Ecto neural progenitor cell (in vitro differentiated cells): ENCODE measurements at places on chromosomes 11 and 22.

DNA sequence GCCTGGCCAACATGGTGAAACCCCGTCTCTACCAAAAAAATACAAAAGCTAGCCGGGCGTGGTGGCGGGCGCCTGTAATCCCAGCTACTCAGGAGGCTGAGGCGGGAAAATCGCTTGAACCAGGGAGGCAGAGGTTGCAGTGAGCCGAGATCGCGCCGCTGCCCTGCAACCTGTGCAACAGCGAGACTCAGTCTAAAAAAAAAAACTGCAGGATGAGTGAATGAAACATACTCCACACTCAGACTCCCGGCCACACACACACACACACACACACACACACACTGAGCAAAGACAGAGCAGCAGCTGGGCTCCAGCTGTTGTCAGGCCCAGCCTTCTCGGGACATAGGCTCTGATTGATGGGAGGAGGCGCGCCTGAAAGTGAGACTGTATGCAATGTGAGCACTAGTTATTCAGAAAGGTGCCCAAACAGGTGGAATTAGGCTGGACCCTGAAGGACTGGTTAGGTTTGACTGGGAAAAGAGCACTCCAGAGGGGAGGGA is 1.5 kb upstream of the PLEKHA7 start:
- DNase-seq, result no peak

GRCh38 chr11:6258571-6259081 is 1.0 kb upstream of the CCKBR start:
- no peak for DNase-seq

DNA sequence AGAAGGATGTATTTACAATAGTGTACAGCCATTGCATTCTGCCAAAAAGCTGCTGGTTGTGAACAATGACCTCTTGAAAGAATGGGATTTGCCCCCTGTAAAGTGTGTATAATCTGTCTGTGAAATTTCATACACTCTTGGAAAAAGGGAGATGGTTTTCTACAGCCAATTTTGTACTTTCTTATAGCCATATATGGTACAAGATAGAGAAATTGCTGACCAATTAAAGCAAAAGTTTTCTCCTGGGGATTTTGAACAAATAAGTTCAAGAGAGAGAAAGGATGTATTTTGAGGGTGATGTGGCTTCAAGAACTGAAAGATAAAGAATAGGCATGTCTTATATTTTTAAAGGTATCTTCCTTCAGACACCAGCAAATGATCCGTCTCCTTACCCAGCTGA is 211.0 kb downstream of the NAV2 start:
- DNase-seq, result no peak

GRCh38 chr22:24090581-24090980 is 79.5 kb downstream of the CABIN1 start:
- DNase-seq, result no peak

GRCh38 chr11:27545946-27546345 is 39.4 kb upstream of the LIN7C start:
- DNase-seq, result no peak

DNA sequence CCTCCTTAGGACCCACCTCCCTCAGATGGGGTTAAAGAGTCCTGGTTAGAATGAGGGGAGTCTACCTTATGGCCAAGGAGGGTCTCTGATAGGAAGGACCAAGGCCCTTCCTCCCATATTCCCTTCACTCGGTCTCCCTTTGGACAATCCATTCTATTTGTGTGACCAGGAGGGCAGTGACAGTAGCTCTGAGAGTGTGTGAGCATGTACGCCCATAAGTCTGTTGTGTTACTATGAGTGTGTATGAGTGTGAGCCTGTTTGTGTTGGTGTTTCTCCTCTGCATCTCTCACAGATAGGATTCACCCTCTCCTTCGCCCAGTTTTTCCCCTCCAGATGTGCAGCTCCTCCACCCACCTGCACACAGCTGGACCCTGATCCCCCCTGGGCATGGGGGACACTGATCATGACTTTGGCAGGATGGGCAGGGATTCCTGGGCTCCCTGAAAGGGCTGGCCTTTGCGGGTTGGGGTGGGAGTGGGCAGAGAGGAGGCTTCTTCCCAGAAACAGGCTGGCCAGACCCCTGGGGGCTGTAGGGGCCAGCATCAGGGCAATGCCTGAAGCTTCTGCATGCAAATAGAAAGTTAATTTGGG is 14.5 kb downstream of the PHLDB1 start:
- DNase-seq, result no peak

GRCh38 chr11:60957188-60957587 is 5.2 kb upstream of the SLC15A3 start:
- no peak for DNase-seq

DNA sequence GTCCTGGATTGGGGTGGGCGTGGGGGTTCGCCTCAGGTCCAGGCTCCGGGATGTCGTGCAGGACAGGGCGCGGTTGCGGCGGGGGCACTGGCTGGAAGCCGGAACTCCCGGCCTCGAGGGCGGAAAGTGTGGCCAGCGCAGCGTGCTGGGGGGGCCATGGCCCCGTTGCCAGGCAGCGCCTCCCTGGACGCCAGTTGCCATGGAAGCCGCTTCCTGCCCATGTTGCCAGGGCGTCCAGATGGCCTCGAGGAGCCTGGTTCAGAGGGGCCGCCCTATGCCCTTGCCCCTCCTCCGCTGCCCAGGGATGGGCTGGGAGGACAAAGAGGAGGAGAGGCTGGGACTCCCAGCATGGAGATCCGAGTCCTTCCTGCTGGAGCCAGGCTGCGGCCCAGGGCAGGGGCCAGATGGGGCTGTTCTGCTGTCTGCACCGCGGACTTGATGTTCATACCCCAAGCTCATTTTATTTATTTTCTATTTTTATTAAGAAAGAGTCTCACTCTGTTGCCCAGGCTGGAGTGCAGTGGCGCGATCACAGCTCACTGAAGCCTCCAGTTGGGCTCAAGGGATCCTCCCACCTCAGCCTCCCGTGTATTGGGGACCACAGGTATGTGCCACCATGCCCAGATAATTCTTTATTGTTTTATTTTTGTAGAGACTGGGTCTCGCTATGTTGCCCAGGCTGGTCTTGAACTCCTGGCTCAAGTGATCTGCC is 4.6 kb upstream of the CCDC188 start:
- DNase-seq, result no peak

DNA sequence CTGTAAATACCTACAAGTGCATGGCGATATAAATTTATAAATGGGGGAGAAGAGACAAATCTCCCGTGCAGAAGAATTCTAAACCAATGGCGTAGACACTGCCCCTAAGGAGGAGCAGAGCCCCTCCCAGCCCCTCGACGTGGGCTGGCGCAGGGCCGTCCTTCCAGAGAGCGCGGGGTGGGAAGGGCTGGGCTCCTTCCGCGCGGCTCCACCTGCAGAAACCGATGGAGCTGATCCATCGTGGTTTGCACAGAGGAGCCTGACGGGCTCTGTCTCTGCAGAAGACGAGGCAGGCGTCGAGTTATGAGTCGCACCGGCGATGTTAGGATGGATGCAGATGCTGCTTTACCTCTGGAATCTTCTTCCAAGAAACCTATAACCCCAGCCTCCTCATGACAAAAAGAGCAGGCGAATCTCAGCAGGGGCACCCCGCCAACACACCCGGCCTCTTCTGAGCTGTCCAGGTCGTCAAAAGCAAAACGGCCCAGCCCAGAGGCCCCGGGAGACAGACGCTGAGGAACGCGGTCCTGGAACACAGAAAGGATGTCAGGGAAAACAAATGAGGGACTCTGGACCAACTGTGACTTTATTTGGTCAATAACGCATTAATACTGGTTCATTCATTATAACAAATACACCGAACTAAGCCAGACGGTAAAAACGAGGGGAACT is 11.0 kb upstream of the B4GALNT4 start:
- DNase-seq, result no peak

- peak; percentile 16 for DNase-seq
Measured at GRCh38 chr11:69326622-69327219, 32.8 kb downstream of the MYEOV start.

- no peak for DNase-seq
Measured at GRCh38 chr22:38505541-38506117, 482 bp downstream of the DDX17 start.

GRCh38 chr11:1015826-1016545 is 20.5 kb downstream of the MUC6 start:
- DNase-seq, result no peak
